ENCODE measurements at places on chromosomes 12 and 14. TPM values are rescaled to one million over a fixed set of nuclear protein-coding genes. Genes with fewer than 3 reads are reported as not detected.
A peak's percentile ranks its signal among the peaks of the same experiment; 100 is the strongest.

Gene SLCO1B1
- total RNA-seq: not detected

DNA sequence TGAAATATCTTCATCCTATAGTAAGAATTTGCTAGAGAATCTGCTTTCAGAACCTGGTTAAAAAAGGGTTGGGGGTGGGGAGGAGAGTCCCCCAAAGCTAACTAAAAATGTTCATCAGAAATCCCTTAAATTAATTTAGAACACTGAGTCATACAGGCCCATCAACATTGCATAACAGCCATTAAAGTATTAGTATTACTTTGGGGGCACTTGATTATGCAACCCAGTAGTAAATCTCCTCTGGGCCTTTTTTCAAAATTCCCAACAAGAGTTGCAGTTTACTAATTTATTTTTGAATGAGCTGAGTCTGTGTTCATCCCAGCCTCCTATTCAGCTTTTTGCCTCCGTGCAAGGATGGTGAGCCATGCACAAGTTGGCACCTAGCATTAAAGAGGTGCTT is 8.8 kb upstream of the SLC24A4 start:
- no peak for DNase-seq

DNA sequence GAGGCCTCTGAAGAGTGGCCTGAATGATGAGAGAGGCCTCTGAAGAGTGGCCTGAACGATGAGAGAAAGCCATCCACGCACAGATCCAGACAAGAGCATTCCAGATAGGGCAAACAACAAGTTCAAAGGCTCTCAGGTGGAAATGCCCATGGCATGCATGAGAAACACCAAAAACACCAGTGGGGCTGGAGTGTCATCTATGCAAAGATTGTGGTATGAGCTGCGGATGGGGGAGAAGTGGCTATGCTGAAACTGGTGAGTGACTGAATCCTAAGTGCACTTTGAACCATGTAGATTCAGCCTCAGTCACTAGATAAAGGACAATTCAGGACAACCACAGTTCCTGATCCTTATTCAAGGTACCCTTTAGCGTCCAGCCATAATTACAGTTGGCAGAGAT is 79.4 kb upstream of the GZMB start:
- DNase-seq: no peak

GRCh38 chr14:33477797-33478196 is 473.1 kb downstream of the EGLN3 start:
- no peak for DNase-seq

Gene NR1H4
- 30.5 TPM for total RNA-seq

DNA sequence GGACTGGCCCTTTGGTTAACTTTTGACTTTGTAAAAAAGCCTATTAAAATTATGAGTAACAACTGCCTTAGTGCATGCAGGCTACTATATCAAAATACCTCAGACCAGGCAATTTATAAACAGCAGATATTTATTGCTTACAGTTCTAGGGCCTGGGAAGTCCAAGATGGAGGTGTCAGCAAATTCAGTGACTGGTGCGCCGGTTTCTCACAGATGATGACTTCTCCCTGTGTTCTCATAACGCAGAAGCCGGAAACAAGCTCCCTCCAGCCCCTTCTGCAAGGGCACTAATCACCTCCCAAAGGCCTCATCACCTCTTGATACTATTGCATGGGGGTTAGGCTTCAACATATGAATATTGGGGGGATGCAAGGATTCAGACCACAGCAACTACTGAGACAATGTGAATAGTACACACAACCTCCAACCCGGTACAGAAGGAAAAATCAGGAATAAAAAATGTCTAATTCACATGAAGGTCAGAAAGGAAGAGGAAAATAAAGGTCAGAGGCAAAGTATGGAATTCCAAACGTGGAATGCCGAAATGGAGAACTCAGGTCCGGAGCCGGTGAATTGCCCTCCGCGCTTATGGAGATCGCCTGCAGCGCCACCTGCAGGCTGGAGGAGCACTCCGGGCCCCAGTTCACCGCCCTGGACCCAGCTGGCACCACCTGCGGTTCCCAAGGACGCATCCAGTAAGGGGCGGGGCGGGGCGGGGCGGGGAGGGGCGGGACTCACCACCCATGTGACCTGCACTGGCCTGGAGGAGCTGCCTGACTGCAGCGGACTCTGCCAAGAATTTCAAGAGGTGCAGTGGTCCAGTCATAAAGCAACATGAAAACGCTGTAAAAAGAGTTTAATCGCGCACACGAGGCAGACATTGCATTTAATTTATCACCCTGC is 203.4 kb downstream of the KIF26A start:
- peak; percentile 79 for DNase-seq

DNA sequence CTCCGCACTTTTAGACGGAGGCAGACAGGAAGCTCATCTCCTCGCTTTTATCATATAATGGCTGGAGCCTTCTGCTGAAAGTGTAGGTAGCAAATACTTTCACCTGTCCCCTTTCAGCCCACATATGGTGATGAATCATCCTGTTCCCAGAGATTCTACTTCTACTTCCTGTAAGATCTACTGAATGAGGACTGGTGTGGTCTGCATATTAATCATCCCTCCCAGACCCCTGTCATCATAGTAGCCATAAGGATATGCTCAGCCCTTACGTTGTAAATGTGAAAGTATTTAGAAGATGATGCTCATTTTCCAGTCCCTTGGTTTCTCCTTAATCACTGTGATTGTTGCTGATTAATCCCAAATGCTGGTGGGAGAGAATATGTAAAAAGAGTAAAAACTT is 268.2 kb upstream of the GRIP1 start:
- DNase-seq: no peak

Gene B3GNT4
- total RNA-seq: 0.43 TPM

Gene AGAP2
- 0.92 TPM for total RNA-seq

GRCh38 chr12:131989021-131989420 is 39.3 kb downstream of the EP400 start:
- DNase-seq: no peak

DNA sequence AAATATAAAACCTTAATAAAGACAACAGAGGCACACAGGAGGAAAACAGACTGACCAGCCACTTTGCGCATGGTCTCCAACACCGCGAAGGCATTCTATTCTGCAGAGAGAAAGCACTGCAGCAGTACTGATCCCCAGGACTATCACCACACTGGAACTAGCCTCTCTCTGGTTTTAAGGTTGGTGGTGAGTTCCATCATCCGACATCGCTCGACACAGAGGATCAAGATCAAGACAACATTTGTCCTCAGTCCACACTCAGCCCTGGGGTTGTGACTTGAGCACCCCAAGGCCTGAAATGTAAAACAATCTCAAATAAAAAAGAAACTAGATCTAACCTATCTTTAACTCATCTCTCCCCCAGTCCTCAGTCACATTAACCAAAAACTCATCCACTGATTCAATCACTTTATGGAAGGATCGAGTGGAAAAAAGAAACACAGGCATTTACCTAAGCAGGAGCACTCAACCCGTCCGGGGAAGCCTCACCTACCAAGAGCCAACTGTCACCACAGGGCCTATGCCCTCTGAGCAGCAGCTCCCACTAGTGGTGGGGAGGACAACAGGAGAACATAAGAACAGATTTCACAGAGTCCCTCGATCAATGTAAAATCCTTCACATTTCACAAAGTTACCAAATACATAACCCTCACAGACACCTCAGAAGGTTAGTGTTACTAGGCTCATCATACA is 17.7 kb downstream of the STXBP6 start:
- no peak for DNase-seq

- peak; percentile 52 for DNase-seq
Measured at GRCh38 chr12:48001505-48002413, 2.5 kb downstream of the COL2A1 start.

Gene ACRBP
- total RNA-seq: 3.4 TPM

GRCh38 chr12:110826592-110827200 is 20.1 kb upstream of the CCDC63 start:
- DNase-seq: peak; percentile 95

DNA sequence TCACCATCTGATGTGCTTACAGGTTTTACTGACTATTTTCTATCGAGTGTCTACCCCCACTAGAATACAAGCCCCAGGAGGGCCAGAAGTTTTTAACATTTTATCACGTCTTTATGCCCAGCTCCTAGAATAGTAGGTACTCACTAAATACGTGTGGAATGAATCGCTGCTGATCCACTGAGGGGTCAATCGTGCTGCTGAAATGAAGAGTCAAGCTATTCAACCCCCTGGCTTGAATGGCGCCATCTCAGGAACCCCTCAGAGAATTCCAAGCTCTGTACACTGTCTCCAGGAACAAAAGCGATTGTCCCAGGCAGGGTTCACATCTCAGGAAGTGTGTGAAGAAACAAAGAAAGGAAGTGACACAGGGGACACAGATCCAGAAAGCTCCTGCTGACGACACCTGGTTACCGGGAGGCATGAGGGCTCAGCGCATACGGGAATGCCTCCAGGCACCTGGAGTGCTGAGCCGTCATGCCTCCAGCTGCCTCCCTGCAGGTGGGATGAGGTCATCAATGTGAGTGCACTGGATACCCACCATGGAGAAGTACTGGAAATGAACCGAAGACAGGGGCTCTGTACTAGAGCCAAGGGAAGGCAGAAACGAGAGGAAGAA is 45.6 kb downstream of the PITPNM2 start:
- no peak for DNase-seq

DNA sequence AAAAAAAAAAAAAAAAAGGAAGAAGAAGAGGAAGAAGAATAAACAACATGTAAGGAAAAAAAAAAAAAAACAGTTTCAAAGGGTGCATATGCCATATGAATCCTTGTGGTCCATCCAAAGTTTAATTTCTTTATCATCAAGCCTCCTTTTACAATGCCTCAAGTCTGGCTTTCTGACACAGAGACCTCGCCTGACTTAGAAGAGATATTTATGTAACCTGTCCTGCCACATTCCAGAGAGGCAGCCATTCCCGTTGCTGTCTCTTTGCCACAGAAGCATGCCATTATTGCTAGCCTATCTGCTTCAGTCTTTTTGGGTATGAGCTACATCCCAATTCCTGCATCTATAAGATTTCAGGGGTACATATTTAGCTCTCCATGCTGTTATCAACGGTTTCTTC is 596.7 kb upstream of the ATP2B1 start:
- DNase-seq: no peak

DNA sequence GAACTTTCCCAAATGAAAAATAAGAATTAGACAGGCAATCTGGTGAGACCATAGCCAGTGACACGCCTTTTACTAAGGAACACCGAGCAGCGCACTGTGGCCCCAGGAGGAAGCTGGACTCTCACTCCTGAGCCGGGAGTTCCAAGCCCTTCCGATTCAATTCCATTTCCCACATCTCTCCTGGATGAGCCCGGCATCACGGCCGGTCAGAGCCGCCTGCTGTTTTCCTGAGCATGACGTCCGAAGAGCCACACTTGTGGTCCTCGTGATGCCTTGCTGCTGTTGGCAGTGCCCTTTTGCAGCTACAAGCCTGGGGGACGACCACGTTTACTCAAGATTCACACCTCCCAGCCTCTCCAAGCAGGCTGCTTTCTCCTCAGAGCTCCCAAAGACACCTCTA is 40.8 kb downstream of the FBXL14 start:
- DNase-seq: no peak

Gene PSMB5
- total RNA-seq: 77.9 TPM

DNA sequence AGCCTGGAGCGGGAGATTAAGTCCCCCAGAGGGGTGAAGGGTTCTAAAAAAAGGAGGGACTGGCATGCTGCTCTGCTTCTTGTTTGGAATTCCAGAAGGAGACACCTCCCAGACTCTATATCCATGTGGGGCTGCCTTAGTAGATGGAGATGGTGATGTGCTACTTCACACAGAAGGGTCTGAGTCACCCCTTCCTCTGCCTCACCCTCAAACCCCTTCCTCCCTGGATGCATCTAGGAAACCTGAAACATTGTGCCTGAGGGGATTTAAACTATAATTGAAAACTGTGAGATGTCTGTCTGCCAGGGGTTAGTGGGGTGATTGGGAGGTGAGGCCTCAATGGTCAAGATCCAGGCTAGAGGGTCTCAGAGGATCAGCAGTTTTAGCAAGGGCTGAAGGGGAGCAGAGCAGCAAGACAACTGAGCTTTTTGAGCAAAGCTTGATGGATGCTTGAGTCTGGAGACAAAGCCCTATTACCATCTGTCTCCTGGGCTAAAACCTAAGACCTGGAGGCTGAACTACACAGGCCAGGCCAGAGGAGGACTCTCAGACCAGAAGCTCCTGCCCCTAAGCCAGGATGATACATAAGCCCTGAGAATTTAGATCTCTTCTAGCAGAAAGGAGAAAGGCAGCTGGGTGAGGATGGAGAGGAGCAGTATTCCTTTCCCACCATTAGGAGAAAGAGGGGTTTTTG is 314.7 kb upstream of the ATP2B1 start:
- DNase-seq: no peak

DNA sequence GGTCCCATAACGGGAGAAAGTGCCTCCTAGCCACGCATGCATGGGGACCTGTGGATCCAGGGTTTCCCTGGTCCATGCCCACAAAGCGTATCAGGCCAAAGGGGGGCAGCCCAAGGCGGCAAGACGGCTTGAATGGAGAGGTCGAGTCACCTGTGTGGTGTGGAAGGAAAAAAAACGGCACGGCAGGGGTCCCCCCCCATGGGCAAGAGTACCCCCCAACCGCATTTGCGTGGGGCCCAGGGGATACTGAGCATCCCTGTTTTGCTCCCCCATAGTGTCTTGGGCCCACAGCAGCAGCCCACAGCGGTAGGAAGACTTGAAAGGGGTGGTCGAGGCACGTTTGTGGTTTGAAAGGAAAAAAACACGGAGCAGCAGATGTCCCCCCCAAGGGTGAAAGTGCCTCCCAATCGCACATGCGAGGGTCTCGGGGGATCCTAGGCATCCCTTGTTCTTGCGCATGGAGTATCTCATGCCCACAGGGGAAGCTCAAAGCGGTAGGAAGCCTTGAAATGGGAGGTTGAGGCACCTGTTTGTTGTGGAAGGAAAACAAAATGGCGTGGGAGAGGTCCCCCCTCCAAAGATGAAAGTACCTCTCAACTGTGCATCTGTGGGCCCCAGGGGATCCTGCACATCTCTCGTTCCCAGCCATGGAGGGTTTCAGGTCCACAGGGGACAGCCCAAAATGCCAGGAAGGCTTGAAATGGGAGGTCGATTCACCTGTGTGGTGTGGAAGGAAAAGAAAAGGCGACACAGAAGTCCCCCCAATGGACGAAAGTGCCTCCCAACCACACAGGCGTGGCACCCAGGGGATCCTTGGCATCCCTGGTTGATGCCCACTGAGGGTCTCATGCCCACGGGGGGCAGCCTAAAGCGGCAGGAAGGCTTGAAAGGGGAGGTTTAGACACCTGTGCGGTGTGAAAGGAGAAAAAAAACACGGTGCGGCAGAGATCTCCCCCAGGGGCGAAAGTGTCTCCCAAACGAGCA is 577.5 kb downstream of the ALG10 start:
- no peak for DNase-seq

DNA sequence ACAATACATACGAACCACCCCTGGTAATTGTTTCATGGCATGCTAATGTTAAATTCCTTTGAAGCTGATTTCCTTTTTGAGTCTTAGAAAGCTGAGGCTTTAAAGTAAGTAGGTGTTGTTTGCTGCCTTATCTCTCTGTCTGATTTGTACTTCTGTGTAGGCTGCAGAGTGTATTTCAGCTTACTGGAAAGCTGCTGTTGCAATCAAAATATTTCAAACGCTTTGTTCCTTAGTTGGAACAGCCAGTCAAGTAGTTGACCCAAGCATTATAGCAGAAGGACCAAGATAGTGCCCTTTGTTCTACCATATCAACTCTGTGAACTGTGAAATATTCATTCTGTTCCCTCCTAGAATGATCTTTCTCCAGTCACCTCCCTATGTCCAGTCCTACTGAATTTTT is 3.1 kb downstream of the PKP2 start:
- DNase-seq: no peak

Gene IFI27
- 1,280 TPM for total RNA-seq

All from left colon (tissue), 2 donors.